ENCODE measurements at places on chromosomes 2 and 18.
A peak's percentile ranks its signal among the peaks of the same experiment; 100 is the strongest.

DNA sequence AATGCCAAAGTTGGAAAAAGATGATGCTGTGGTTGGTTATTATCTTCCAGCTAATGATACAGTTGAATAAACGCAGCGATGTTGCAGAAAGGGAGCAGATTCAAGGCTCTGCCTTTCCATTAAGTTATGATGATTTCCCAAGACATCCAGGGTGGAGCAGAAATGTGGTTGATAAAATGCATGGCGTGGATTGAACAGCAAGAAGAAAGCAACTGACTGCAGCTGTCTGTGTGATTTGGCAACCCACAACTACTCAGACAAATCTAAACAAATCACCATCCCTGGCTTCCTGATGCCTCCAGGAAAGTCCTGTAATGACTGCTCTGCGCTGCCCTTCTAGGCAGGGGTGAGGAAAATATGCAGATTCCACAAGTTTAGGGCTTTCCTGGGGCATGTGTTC lies 166.3 kb downstream of the NRP2 start:
- DNase-seq, result no peak

GRCh38 chr2:104859291-104859765 lies 5.4 kb downstream of the POU3F3 start:
- DNase-seq, result no peak

DNA sequence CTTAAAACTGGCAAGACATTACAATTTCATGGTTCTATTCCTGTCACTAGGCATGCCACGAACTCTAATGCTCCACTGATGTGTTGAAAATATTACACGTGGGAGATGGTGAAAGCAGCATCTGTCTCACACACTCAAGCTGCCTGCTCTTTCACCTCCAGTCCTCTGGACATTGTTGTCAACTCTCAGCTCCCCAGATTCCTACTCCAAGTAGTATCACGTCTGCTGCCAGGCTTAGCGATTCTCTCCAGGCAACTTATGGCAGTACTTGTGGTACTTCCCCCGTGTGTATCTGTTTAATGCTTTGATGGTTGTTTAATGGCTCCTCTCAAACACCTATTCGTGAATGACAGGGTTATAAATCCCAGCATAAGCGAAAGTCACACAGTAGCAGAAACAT lies 103.8 kb downstream of the TMEFF2 start:
- no peak for DNase-seq

DNA sequence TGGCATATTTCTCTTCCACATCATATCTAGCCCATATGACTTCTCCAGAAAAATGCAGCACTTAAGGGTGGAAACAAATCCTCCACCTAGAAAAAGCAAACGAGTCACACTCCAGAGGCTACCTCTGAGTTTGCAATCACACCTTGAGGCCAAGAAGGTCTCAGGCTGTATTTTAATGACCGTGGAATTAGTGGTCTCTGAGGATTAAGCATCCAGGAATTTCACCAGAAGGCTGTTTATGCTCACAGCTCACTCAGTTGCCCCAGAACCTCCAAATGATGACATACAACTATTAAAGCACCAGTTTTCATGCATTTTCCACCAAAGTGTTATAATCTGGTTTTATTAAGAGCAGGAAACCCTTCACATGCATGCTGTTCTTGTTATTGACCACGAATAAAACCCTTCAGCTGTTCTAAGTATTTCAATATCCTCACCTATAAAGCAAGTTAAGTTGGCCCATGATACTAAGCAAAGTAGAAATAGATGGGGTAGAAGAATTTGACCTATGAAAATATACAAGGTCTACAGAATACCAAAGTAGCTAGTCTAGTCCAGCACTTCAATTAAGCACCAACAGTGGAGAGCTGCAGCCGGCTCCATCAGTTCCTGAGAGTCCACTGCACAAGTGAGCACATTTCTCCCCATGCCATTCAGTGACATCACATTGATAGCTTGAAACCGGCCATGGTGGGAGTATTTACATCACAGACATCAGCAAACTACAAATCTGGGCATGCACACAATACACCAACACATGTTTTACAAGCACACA lies 39.5 kb upstream of the SLC14A1 start:
- no peak for DNase-seq

DNA sequence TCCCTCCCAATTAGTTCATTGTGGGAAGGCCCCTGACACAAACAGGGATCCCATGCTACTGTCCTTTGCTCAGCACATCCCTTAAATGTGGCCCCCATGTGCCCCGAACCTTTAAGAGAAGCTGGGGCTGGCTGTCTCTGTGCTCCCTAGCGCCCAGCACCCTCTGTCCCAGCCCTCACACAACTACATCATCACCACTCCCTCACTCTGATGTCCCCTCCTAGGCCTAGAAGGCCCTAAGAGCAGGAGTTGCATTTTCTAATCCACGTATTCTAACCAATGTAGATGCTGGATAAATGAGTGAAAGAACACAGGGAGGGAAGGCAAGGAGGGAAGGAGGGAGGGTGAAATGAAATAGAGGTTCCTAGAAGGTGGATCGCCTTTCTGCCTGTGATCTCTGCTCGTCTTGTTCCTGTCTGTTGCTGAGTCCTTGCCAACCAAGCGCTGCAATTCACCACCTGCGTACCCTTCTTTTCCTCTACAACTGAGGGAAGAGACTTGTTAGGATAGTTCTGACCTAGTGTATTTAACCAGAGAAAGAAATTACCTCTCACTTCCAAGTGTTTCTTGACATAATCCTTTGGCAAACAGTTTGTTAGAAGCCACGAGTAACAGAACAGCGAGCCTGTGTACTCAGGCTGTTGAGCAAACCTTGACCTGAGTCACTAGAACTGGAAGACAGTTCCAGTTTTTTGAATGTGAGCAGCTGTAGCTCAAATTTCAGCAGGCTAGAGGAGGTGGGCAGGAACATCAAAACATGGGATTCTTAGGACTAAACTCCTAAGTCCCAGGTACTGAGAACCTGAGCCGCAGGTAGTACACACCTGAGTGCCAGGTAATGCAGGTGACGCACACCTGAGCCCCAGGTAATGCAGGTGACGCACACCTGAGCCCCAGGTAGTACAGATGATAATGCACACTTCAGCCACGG lies 181.5 kb upstream of the ID2 start:
- DNase-seq, result no peak

GRCh38 chr2:212076456-212076855 lies 462.1 kb downstream of the ERBB4 start:
- DNase-seq, result no peak

- peak; percentile 76 for DNase-seq
Measured at GRCh38 chr18:77102259-77103040, 30.1 kb downstream of the MBP start.

GRCh38 chr2:33022989-33023727 lies 76.4 kb downstream of the LTBP1 start:
- DNase-seq, result no peak

DNA sequence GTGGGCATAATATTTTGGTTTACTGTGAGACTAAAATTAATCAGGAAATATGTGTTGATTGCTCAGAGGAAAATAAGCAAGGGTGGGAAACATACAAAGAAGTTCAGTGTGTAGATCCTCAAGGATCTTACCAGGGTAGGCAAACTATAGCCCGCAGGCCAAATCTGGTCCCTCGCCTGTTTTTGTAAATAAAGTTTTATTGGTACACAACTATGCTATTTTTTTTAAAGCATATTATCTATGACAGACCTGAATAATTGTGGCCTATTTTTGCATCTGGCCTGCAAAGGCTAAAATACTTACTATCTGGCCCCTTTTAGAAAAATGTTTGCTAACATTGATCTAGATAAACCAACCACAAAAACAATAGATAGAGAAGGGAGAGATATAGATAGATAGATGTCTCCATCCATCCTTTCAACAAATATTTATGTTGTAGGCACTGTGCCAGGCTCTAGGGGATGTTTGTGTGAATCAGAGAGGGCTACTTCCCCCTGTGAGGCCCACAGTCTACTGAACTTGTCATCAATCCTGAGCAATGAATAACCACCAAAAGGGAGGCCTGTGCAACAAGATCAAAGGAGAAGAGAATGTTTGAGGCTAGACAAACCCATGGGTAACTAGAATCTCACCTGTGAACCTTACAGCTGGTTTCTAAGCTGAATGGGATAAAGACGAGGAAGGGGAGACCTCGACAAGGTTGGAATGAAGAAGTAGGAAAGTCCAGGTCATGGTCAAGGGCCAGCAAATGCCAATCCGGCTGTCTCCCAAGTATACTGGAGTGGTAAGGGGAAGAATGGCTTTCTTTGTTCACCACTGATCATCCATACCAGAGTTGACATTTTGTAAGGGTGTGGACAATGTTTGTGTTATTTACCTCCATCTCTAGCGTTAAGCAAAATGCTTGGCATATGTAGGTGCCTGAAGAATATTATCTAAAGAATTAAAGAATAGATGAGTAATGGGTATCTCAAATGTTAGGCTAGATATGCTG lies 23.6 kb downstream of the ALPK2 start:
- peak; percentile 77 for DNase-seq

GRCh38 chr2:10402062-10402585 lies 46.0 kb downstream of the ODC1 start:
- DNase-seq, result no peak

- no peak for DNase-seq
Measured at GRCh38 chr2:33207151-33207740, 260.5 kb downstream of the LTBP1 start.

GRCh38 chr2:14223576-14223975 lies 408.9 kb upstream of the LRATD1 start:
- DNase-seq, result no peak

- no peak for DNase-seq
Measured at GRCh38 chr18:78071776-78072175, 822.1 kb downstream of the GALR1 start.

DNA sequence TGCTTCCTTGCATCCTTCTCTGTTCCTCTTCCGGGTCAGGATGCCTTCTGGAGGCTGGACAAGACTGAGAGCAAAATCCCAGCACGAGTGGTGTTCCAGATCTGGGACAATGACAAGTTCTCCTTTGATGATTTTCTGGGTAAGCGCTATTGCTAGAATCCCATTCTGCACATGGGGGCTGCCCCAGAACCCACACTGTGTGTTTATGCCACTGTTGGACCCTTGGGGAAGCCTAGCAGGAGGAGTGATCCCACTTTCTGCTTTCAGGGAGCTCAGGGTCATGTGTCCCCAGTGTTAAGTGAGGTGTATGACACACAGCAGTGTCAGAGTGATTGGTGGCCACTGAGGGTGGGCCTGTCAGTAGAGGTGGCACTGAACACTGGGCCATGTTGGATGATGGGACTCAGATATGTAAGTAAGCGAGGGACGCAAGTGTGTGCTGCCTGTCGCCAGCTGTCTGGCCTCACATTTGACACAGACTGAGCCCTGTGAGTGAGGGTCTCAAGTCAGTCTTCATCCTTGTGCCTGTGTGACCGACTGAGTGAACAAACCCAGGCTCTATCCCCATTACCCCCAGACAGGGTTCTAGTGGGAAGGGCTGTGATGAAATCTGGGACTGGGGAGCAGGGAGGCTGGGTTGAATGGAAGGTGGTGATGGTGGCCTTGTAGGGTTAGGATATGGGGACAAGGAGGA lies 220.9 kb downstream of the DYSF start:
- no peak for DNase-seq

All from CD4-positive, alpha-beta T cell treated with Interleukin-2 at 100 ng/mL for 4 hours (primary cell).